ENCODE measurements at places on chromosomes 12 and 14.
A peak's percentile ranks its signal among the peaks of the same experiment; 100 is the strongest.

- no peak for DNase-seq
Measured at GRCh38 chr12:32030151-32030550, 70.9 kb downstream of the RESF1 start.

DNA sequence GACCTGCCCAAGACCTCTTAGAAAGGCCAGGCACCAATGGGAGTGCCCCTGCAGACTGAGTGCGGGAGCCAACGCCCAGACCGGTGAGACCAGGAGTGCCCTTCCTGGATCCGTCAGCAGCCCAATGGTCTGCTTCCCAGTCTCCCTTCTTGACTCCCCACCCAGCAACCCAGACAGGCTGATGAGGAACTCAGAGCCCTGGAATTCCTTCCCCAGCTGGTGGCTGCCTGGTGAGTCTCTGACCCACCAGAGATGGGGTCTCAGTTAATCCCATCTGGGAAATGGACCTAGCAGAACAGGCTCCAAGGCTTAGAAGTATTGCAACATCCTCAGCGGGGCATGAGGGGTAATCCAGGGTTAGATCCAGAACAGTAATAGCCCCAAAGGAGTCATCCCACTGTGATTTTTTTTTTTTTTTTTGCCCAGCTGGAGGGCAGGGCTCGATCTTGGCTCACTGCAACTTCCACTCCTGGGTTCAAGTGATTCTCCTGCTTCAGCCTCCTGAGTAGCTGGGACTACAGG, 1.5 kb upstream of the RASAL1 start:
- DNase-seq, result no peak

DNA sequence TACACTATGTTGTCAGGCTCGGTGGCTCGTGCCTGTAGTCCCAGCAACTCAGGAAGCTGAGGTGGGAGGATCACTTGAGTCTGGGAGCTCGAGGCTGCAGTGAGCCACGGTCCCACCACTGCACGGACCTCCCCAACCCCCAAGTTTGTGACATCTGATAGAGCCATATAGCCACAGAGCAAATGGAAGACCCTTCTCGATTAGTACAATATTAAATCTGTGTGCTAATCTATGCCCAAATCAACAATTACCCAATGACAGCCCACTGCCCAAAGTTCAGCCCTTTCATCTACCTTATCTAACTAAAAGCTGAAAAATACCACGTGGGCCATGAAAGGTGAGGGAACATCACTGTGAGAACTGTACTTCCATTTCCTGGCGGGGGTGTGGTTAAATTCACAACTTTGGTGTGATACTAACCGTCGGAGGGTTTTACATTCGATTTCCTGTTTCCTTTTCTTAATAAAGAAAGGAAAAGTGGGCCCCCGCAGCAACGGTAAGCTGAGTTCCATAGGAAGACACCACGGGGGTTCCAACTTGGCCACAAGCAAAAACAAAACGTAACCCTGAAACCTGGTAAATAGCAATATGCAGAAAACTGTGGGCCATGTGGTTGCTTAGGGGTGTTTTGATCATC, 31.2 kb upstream of the FOS start:
- DNase-seq, result no peak

GRCh38 chr12:87809916-87810315, 219.3 kb downstream of the C12orf50 start:
- no peak for DNase-seq

- DNase-seq, result no peak
Measured at GRCh38 chr12:43126652-43127375, 425.2 kb downstream of the ADAMTS20 start.

- no peak for DNase-seq
Measured at GRCh38 chr12:60349232-60349978, 753.6 kb downstream of the SLC16A7 start.

DNA sequence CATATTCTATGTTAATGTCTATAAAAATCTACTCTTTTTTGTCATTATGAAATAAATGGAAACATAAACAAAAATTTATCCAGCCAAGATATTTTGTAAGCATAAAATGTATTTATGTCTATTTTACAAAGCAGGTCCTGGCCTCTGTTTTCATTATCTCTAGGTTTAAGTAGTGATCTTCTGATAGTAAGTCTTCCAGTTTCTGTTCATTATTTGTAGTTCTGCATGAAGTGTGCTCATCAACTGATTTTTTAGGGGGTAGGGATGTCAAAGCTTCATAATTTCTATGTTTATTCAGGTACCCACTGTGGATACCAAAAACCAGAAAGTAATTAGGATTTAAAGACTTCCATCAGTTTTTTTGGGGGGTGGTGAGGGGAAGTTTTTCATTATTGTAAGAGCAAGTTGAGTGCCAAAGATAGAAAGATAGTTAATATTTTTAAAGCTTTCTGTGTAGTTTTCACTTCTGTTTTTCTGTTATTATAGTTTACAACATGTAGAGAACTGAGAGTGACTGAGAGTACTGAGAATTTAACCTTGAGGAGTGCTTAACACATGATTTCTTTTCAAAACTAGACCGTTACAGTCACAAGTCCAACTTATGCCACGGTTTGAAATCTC, 30.6 kb upstream of the LMO3 start:
- DNase-seq, result no peak

DNA sequence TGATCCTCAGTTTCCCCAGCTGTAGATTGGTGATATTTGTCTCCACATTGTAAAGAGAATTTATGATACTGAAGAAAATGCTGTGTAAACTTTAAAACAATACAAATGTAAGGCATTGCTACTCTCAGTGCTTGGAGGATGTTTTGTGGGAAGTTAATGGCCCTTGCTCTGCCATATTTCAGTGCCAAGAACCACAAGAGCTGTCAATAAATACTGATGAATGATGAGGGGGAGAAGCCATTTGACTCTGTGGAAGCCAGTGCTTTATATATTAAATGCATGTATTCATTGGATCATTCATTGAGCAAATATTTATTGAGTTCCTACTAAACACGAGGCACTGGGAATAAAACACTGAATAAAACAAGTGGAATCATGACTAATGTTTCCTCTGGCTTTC, 30.8 kb downstream of the CACNA1C start:
- no peak for DNase-seq

- DNase-seq, result no peak
Measured at GRCh38 chr12:109056891-109057290, 4.5 kb downstream of the USP30 start.

- DNase-seq, result peak; percentile 94
Measured at GRCh38 chr12:3135522-3136461, 58.6 kb downstream of the TSPAN9 start.

- DNase-seq, result no peak
Measured at GRCh38 chr14:33945210-33946088, 5.4 kb downstream of the EGLN3 start.

DNA sequence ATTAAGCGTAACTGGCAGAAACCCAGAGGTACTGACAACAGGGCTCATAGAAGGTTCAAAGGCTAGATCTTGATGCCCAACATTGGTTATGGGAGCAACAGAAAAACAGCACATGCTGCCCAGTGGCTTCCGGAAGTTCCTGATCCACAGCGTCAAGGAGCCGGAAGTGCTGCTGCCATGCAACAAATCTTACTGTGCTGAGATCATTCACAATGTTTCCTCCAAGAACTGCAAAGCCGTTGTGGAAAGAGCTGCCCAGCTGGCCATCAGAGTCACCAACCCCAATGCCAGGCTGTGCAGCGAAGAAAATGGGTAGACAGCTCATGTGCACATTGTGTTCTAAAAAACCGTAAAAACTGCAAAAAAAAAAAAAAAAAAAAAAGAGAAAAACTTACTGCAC, 192.3 kb downstream of the MON2 start:
- no peak for DNase-seq

DNA sequence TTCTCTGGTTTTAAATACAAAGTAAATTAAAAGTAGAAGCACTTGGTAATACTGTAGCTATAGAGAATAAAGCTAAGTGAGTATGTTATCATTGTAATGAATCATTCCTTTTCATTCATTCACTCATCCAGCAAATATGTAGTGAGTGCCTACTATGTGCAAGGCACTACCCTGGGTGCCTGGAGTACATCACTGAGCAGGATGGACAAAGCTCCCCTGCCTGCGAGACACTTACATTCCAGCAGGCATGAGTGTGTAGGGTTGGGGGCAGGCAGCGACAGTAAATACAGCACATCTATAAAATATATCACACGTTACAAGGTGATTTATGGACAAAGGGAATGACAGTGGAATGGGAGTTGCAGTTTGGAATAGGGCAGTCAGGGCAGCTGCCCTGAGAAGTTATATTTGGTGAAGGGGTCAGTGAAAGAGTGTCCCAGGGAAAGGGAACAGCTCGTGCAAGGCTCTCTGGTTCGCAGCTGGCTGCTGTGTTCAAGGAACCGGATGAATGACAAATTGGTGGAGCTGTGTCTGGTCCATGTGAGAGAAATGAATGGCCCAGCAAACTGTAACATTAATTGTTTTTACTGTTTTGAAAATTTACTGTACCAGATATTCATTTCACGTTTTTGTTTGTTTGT, 159.6 kb downstream of the CRADD start:
- DNase-seq, result no peak

Data from ELF-1 (cell line).